NCI-H526 treated with DMSO at 0.1 percent for 48 hours (cell line): ENCODE measurements at places on chromosomes 2 and 18.

- DNase-seq: no peak
These were observed 1501.6 kb upstream of the SLC39A10 start for GRCh38 chr2:194155431-194155830.

GRCh38 chr2:217636991-217637561, 365.7 kb downstream of the TNS1 start:
- no peak for DNase-seq

DNA sequence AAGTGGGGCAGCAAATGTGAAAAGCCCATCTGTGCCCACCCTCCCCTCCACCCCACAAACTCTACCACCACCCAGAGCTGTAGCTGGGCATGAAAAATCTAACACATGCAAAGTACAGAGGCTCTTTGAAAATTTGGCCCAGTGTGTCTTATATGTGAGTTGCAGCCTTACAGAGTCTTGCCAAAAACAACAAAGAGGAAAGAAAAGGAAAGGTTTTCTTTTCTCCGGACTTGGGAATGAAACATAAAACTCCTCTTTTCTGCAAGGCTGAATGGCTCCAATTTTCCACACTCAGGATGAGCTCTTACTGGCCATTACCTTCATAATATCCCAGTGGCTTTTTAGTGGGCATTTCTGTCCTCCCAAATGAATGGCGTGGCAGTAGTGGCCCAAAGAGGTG, 27.9 kb upstream of the POU3F3 start:
- no peak for DNase-seq

GRCh38 chr2:30217644-30218337, 13.5 kb upstream of the LBH start:
- DNase-seq: peak; percentile 65

- DNase-seq: no peak
These were observed 84.4 kb upstream of the CAVIN2 start for GRCh38 chr2:191931329-191931728.
